Body of pancreas (tissue), 4 donors: ENCODE measurements at places on chromosomes 12 and 14.
A peak's percentile ranks its signal among the peaks of the same experiment; 100 is the strongest.

DNA sequence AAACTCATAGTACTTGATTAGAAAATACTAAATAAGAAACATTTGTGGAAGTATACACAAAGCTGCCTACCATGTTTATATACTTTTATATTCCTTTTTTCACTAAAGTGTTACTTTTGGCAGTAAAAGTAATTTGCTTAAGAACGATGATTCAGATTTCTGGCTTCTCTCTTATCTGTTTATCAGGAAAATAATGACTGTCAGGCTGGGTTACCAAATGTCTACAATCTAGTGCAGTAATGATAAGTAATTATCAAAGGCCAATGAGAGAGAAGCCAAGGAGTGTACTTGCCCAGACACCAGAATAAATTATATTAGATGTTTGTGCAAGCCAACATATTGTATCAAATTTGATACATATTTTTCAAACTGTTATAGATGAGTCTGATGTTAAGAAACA lies 113.4 kb downstream of the RALGAPA1 start:
- no peaks in the 10 kb centered on the region for H3K36me3 ChIP-seq
- H3K4me3 ChIP-seq = no peak overlapping the region
- no peaks in the 10 kb centered on the region for H3K27me3 ChIP-seq
- no peaks in the 10 kb centered on the region for H3K4me1 ChIP-seq

DNA sequence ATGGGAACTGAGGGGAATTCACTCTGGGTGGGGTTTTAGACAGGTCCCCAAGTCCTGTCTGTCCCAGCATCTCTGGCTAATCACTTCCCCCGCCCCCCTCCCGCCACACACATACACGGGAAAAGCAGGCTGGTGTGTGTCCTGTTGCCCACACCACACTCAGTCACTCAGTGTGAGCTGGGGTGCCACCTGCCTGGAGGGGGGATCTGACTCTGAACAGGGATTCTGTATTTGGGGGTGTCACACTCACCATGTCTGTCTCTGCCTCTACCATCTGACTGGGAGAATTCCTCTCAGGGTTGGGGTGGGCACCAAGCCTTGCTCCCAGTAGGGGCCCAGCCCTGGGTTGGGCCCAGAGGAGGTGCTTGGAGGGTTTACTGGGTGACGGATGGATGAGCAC lies 31.1 kb downstream of the SH2B3 start:
- no peak for DNase-seq
- peaks cover 56% of the 10 kb centered on the region for H3K4me1 ChIP-seq
- H3K27ac ChIP-seq = no peak overlapping the region
- no peak overlapping the region for H3K4me3 ChIP-seq

DNA sequence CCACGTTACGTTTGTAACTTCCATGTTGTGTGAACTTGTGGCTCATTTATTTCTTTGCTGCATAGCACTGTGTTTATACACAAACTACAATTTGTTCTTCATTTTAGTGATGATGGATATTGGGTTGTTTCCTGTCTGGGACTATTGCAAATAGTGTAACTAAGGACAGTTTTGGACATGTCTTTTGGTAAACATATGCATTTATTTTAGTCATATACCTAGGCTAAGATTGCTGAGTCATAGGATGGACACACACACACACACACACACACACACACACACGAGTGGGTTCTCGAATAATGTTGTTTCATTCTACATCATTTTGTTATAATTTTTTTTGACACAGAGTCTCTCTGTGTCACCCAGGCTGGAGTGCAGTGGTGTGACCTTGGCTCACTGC lies 123.5 kb upstream of the CAND1 start:
- H3K4me3 ChIP-seq = no peak overlapping the region
- no peaks in the 10 kb centered on the region for H3K4me1 ChIP-seq
- no peak overlapping the region for H3K27ac ChIP-seq
- no peaks in the 10 kb centered on the region for H3K27me3 ChIP-seq
- DNase-seq = no peak

- no peak overlapping the region for H3K4me3 ChIP-seq
- no peak overlapping the region for H3K27ac ChIP-seq
- H3K36me3 ChIP-seq = no peaks in the 10 kb centered on the region
- H3K27me3 ChIP-seq = no peaks in the 10 kb centered on the region
These were observed 77.7 kb upstream of the C14orf132 start for GRCh38 chr14:95961481-95961880.

- no peaks in the 10 kb centered on the region for H3K36me3 ChIP-seq
- no peaks in the 10 kb centered on the region for H3K27me3 ChIP-seq
- no peak for DNase-seq
- H3K27ac ChIP-seq = no peak overlapping the region
- H3K4me1 ChIP-seq = no peaks in the 10 kb centered on the region
- no peak overlapping the region for H3K4me3 ChIP-seq
These were observed 91.3 kb downstream of the GALC start for GRCh38 chr14:87901652-87902051.

DNA sequence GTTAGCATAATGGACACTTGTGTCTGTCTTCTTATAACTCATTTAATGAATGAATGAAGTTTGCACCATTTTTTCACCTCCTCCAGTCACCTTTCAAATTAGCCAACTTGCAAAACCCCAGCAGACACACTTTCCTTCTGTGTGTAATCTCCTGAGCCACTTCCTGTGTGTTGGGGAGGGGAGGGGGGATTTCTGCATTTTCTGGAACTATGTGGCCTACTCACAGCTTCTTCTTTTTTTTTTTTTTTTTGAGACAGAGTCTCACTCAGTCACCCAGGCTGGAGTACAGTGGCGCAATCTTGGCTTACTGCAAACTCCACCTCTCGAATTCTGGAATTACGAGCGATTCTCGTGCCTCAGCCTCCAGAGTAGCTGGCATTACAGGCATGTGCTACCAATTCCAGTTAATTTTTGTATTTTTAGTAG lies 4.1 kb upstream of the SERPINA1 start:
- H3K27me3 ChIP-seq = no peaks in the 10 kb centered on the region
- H3K36me3 ChIP-seq = no peaks in the 10 kb centered on the region
- peak overlapping the region; percentile 56 for H3K27ac ChIP-seq
- peaks cover 74% of the 10 kb centered on the region for H3K4me1 ChIP-seq

DNA sequence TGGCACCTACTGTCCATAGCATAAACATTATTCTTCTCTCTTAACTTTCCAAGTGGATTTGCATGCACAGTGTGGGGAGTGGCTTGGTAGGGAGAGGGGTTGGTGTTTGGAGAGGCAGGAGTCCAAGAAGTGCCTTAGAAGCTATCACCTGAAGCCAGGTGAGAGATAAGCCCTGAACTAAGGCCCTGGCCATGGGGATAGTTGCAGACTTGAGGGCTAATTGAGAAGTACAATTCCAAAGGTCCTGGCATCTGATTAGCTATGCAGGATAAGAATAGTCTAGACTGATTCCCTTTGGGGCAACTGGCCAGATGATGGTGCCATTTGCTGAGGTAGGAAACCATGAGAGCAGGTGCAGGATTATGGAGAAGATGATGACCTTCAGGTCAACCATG lies 2.0 kb upstream of the PCK2 start:
- peaks cover 51% of the 10 kb centered on the region for H3K4me1 ChIP-seq
- H3K36me3 ChIP-seq = no peaks in the 10 kb centered on the region
- no peaks in the 10 kb centered on the region for H3K27me3 ChIP-seq
- H3K27ac ChIP-seq = peak overlapping the region; percentile 94

GRCh38 chr12:116390401-116391335 lies 113.2 kb upstream of the MED13L start:
- H3K4me3 ChIP-seq = no peak overlapping the region
- peak; percentile 20 for DNase-seq
- no peaks in the 10 kb centered on the region for H3K36me3 ChIP-seq
- no peak overlapping the region for H3K27ac ChIP-seq
- H3K27me3 ChIP-seq = no peaks in the 10 kb centered on the region
- peaks cover 15% of the 10 kb centered on the region for H3K4me1 ChIP-seq

DNA sequence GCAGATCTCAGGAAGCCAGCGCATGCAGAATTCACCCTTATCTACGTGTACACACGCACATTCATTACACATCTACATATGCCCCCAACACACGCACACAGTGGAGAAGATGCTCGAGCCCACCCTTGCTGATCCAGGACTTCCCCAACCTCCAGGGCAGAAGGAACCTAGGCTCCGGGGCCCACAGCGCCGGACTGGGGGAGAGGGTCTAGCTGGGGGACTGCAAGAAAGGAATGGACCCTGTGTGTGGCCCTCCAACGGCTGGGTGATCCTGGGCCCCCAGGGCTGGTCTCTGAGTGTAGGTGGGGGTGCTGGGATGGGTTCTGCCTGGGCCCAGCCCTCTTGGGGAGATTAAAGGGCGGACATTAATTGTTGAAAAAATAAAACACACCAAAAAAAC lies 128.1 kb upstream of the C14orf180 start:
- no peaks in the 10 kb centered on the region for H3K4me1 ChIP-seq
- no peaks in the 10 kb centered on the region for H3K27me3 ChIP-seq
- H3K36me3 ChIP-seq = no peaks in the 10 kb centered on the region
- DNase-seq = no peak
- no peak overlapping the region for H3K4me3 ChIP-seq

DNA sequence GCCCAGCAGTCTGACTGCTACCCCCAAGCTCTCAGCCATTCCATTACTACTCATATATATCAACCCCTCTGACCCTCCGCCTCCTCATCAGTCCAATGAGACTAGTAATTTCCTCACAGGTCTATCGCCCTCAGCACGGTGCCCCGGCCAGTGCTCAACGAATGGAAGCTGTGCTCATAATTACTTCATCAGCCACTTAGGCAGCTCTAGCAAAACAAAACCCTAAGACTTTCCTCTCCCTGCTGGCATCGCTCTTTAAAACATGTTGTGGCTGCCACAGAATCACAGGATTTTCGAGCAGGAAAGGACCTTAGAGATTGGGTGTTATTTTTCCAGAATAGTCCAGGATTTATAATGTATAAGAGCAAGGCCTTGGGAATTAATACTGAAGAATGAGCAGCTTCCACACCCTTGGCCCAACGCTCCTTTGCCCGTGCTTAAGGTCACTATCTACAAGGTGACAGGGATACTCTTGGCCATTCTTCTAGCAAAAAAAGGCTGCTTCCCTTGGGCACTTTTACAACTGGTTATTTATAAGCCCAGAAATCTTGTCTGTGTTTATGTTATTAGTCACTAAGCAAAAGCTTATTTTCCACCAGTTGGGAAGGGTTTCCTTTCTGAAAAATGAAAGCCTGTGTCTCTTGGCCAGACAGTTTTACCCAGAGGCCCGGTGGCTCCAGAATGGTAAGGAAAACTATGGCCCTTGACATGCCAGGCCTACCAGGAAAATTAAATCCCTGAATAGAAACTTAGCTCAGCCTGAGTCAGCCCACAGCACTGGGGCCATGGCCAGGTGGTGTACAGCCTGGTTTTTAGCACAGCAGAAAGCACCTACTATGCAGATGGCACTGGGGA lies 47.9 kb downstream of the NUAK1 start:
- H3K4me1 ChIP-seq = peaks cover 14% of the 10 kb centered on the region
- no peaks in the 10 kb centered on the region for H3K36me3 ChIP-seq
- DNase-seq = no peak
- no peak overlapping the region for H3K4me3 ChIP-seq
- peak overlapping the region; percentile 54 for H3K27ac ChIP-seq
